ENCODE measurements at places on chromosomes 7 and 10.

GRCh38 chr10:78433766-78434535, 400.3 kb downstream of the RPS24 start:
- DNase-seq: no peak

- no peak for DNase-seq
Observed at GRCh38 chr10:75106242-75106641, 5.2 kb upstream of the SAMD8 start.

DNA sequence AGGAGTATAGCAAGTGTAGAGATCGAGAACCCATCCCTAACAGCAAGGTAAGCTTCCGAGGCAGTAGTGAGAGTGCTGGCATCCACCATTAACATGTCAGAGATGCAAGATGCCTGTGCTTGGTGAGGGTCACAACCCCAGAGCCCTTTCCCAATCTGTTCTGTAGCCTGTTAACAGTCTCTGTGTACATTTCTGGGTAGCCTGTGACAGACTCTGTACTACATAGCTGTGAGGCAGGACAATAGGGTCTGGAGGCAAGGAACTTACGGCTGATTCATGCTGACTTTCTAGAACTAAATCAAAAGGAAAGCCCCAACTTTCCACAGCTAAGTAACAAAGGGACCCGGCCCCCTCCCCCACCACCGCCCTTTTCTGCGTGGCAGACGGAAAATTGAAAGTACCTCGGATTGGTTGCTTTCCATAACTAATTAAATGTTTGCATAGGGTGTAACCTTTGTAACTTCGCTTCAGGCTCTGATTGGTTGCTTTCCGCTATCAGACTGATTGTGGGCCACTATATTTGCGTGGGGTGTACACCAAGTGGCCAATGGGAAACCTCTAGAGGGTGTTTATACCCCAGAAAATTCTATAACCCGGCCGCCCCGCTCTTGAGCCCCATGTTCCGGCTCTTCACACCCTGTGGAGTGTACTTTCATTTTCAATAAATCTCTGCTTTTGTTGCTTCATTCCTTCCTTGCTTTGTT, 1.4 kb upstream of the TMEM168 start:
- DNase-seq: no peak

- no peak for DNase-seq
Observed at GRCh38 chr10:44396671-44397191, 11.8 kb upstream of the CXCL12 start.

GRCh38 chr7:157488281-157488680, 151.5 kb downstream of the DNAJB6 start:
- DNase-seq: no peak

DNA sequence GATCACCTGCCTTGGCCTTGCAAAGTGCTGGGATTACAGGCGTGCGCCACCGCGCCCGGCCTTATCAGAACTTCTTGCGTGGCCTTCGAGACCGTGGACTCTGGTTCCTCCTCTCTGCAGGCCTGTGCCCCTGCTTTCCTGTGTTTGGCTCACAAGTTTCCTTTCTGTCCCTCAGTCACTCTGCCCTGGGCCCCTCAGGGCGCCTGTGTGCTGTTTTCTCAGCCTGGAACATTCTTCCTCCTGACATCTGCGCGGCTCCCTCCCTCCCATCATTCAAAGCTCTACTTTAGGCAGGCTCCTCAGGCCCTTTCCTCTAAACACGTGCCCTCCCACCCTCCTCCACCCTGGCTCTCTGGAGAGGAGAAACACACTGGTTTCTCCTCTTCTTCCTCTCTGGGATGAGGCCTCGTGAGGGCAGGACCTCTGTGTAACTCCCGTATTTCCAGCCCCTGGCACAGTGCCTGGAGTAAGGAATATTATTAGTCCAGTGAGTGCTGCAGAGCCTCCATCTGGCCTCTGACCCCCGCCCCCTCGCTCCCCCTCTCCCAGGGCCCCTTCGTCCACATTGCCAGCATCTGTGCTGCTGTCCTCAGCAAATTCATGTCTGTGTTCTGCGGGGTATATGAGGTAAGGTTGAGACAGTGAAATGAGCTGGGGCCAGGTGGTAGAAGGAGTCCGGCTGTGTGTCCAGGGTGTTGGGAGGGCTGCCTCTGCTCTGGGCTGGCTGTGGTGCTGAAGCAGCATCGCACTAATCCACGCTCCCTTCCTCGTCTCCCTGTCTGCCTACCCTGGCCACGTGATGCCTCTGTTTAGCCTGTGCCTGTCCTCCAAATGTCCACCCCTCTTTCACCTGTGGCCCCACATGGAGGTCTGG, 7.1 kb downstream of the CLCN1 start:
- no peak for DNase-seq
